ENCODE measurements at places on chromosomes 5 and 9.

GRCh38 chr5:72486371-72486770 lies 20.8 kb downstream of the ZNF366 start:
- no peak for DNase-seq

- no peak for DNase-seq
Measured at GRCh38 chr9:134637696-134638501, 3.7 kb upstream of the COL5A1 start.

DNA sequence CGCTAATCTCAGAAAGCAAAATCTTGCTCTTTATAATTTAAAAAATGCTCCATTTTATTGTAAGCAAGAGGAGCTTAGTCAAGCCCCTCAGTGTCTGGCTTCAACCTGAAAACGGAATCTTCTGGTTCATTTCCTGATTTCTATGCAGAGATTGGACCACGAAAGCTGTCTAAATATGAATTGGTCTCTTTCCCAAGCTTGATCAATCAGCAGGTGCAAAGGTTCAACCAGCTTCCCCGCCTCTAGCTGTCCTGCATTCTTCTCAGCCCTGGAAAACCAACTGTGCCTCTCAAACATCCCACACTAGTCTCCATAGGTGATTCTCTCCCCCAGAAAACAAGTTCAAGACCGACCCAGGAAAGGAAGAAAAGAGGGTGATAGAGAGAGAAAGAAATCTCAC lies 34.5 kb downstream of the FNBP1 start:
- DNase-seq: no peak

GRCh38 chr9:81607593-81608288 lies 81.6 kb downstream of the TLE1 start:
- DNase-seq: no peak

- no peak for DNase-seq
Measured at GRCh38 chr5:88734191-88734640, 148.8 kb downstream of the MEF2C start.

DNA sequence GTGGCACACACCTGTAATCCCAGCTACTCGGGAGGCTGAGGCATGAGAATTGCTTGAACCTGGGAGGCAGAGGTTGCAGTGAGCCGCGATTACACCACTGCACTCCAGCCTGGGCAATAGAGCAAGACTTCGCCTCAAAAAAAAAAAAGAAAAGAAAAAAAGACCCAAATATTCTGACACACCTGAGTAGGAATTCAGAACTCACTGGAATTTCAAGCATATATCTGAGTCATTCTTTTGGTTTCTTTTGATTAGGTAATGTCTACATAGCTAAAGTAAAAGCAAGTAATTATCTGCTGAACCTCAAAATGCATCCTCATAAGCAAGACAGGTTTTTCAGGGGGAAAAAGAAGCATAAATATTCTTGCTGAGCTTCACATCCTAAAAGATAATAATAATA lies 35.9 kb downstream of the ANKRD31 start:
- no peak for DNase-seq

All from activated CD4-positive, alpha-beta T cell treated with anti-CD3 and anti-CD28 coated beads for 48 hours (primary cell).